H9 (cell line): ENCODE measurements at places on chromosomes 3 and 15. TPM values are rescaled to one million over a fixed set of nuclear protein-coding genes. Genes with fewer than 3 reads are reported as not detected.

DNA sequence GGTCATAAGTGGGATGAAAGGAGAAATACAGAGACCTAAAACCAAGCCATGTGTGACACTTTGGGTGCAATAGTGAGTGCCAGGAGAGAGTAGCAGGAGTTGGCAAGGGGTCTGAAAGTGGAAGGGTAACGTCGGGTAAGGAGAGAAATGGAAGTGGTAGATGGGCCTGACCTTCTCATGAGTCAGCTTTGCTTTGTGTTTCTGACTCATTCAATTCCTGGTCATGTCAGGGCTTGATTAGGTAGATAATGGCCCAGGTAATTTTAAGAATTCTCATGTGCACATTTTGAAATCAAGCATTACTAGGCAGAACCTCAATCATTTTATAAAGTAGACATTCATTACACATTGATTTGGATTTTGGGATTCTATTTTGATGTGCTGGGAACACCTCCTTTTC is 262.5 kb downstream of the SOX2 start:
- no peak for DNase-seq

GRCh38 chr3:152656972-152657355 is 178.0 kb upstream of the P2RY1 start:
- DNase-seq = no peak

GRCh38 chr3:146523531-146523930 is 20.9 kb downstream of the PLSCR1 start:
- no peak for DNase-seq

GRCh38 chr15:57329582-57330367 is 46.5 kb upstream of the CGNL1 start:
- no peak for DNase-seq

DNA sequence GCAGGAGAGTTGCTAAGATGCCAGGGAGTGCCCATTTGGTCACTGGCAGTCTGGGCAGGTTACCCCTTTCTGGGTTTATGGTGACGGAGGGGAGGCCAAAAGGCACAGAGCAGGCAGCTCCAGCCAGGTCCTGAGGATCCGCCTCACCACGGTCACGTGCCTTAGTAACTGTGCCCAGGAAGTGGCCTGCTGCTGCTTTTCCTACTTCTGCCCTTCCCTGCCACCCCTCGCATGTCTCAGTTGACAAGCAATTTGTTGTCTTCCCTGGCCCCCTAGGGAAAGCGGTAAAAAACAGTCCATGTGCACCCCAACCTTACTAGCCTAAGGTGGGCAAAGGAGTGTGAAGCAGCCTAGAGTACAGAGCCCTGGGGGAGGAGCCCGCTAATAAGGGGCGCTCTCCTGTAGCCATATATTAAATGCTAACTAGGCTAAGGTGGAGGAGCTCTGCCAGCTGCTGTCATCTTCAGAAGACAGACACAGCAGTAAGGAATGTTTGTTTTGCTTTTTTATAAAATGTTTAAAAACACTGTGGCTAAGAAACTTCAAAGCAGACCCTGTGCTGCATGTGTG is 9.1 kb upstream of the LIPH start:
- peak; percentile 44 for DNase-seq

DNA sequence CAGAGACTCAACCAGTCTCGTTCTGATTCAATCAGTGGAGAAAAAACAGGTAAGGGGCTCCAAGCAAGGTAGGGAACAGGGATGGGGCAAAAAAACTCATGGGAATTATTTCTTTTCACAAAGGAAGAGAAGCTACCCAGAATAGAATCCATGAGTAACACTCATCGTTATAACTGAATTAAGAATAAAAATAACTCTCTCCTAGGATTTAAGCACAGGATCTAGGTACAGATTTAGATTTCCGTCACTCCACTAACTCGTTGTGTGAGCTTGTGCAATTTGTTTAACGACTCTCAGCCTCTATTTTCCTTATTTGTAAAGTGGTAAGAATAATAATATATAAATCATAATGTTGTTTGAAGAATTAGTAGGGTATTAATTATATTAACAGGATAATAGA is 68.6 kb downstream of the ADAMTS9 start:
- DNase-seq = no peak

- DNase-seq = no peak
Observed at GRCh38 chr3:189167027-189167766, 4.6 kb upstream of the TPRG1 start.

- no peak for DNase-seq
Observed at GRCh38 chr3:16229681-16230080, 35.1 kb downstream of the DPH3 start.

DNA sequence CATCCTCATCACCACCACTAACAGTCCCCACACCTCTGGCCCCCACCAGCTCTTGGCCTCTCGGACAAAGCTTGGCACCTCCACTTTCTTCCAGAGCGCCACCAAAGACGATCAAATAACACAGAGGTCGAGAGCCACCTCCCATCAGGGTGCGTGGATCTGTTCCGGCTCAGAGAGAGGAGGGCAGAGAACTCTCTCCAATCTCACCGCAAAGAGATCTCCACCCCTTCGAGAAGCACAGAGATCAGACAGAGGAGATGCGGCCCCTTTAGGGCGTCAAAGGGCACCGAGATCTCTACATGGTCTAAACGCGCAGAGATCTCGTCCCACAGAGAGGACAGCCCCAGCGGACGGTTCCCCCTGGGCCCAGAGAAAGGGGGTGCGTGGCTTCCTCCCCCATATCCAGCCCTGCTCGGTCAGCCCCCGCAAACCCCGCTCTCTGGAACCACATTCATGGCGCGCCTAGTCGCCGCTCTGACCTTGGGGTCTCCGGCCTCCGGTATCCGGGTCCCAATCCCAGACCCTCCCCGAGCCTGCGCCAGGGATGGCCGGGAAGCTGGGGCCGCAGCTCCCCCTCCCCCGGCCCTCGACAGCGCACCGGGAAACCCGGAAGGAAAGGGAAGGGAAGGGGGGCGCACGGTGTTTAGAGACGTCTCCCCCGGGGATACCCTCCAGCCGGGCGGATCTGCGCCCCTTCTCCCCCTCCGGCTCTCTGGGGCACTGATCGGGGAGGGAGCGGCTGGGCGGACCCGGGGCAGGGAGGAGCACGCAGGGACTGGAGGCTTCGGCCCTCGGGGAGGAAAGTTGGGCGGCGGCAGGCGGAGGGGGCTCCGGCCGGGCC is 608 bp downstream of the SCN5A start:
- peak; percentile 36 for DNase-seq

DNA sequence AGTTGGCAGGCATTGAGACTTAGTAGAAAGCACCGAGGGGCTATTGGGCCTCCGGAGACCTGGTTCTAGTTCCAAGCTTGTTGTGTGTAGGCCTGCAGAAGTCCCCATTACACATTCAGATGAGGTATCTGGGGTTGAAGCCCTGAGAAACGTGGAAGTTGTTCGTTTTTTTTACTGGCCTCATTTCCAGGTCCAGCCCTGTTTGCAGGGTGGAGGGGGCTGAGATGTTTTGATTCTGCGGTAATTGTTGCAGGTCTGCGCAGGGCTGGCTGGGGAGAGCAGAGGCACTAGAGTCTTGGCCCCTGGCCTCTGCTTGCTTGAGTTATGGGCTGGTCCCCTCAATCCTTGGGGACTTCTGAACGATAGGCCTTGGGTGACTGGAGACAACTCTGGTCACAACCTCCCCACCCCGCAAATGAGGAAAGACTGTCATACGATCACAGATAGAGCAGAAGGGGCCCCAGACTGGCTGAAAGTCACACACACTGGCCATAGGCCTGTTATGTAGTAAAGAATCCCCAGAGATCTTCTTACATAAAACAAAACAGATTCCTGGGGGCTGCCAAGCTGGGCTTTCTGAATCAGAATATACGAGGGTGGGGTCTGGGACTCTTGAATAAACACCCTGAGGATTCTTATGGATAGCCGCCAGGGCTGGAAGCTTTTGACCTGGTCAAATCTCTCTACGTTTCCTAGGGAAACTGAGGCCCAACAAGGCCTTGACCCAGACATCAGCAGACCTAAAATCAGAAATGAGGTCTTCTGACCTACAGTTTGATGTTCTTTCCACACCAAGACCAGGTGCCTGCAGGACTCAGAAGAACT is 15.6 kb downstream of the KBTBD13 start:
- no peak for DNase-seq

DNA sequence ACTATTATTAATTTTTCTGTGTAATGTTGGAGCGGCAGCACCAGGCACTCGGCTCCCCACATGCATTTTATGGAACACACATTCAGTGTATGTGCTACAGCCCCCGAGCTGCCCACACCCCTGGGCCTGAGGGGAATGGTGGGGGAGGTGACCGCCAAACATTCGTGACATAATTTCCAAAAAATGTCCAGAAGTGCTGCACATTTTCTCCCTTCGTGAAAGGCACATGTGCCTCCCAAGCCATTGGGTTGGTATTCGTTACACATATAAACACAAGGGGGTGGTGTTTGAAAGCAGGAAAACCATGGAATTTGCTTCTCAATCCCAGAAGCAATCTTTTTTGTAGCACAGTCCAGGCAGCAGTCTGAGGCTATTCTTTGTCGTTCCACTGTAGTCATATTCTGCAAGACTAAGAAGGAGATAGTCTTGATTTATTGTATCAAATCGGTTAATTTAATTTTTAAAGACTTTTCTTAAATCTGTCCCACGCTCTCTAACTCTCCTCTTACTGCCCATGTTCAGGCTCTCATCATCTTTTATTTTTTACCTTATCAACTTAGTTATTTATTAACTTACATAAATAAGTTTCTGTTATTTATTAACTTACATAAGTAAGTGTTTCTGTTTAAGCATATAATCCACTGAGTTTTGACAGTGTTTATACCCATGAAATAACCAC is 39.2 kb upstream of the POLR2M start:
- DNase-seq = no peak

DNA sequence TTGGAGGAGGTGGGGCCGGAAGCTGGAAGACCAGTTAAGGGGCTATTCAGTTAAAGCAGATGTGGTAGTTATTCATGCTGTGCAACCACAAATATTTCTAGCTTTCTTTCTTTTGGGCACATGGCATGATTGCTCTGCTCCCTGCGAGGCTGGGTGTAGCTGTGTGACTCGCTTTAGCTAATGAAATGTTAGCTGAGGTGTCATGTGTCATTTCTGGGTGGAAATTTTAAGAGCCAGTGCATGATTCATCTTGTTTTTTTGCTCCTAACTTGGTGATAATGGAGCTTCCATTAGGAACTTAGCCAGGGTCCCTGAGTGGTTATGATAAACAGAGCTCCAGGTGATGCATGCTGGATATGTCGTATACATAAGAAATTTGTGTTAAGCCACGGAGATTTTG is 300.6 kb downstream of the SATB1 start:
- DNase-seq = no peak

- peak; percentile 43 for DNase-seq
Observed at GRCh38 chr3:90091549-90091948, 984.1 kb downstream of the EPHA3 start.

DNA sequence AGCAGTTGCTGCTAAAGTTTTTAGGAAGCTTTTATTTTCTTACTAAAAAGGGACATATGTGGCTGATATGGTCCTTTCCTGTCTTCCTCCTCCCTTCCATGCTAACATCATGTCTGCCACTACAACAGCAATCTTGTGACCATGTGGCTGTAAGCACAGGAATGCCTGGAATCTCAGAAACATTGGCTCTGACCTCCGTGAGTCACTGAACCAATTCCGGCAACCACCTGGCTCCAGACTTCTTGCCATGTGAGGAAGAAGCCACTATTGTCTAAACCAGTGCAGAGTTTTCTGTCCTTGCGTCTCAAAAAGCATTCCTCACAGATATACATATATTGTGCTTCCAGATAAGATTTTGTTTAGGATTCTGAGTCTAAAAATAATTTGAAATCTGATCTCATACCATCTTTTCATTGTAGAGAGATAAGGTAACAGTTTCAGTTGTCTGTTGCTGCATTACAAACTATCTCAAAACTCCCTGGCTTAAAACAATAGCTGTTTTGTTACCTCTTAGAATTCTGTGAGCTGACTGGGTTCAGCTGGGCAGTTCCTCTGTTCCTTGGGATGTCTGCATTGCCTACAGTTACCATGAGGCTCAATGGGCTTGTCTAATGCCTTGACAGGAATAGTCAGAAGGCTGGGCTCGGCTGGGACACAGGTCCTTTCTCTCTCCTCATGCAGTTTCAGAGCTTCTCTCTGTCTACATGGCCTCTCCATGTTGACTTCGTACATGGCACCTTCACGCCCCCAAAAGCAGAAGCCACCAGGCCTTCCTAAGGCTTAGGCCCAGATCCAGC is 77.3 kb upstream of the MAGI1 start:
- peak; percentile 70 for DNase-seq

GRCh38 chr3:21170964-21171363 is 580.0 kb downstream of the ZNF385D start:
- peak; percentile 34 for DNase-seq

GRCh38 chr3:67998281-67998680 is 343.9 kb upstream of the SUCLG2 start:
- DNase-seq = no peak

DNA sequence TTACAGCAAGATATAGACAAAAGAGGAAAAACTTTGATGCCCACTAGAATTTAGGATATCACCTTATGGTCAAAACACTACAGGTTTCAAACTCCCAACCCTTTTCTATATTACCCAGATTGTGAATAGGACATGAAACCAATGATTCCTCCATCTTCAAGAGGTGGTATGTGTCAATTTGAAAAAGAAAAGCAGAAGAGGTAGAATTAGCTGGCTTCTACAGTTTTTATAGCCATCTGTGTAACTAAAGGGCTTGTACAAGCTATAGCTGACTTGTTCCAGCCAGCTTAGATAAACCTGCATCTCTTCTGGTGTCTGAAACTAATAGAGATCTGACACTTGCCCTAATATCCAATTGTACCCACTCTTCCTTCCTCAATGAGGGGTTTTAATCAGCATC is 24.9 kb upstream of the HGD start:
- DNase-seq = no peak

GRCh38 chr3:32146746-32147211 is 40.4 kb downstream of the GPD1L start:
- no peak for DNase-seq

DNA sequence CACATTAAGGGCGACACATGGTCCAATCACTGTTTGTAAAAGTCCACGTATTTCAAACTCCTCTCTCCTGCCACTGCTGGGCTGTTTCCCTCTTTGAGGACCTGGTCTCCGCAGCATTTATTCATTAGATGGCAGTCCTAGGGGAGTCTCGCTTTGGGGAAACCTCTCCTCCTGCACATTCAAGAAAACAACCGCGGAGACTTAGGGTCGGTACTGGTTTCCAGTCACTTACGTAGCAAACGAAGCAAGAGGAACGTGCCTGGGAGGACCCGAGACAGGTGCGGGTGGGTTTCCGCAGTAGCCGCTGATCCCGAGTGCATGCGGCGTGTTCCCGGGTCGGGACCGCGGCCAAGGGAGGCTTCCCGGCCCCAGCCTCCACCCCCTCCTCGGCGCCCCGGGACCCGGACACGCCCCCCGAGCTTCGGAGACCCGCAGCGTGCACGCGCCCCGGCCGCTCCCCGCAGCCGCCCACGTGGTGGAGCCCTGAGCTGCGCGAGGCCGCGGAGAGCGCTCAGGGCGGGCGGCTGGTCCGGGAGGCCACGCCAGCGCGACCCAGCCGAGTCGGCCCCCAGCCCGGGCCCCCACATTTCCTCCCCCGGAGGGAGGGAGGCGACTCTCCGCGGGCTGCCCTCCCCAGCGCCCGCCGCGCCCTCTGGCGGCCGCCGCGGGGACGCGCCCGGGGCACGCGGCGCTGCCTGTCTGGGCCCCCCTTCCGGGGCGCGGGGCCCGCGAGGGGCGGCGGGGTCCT is 1.1 kb upstream of the IGF1R start:
- peak; percentile 87 for DNase-seq

Gene TMC3
- total RNA-seq = not detected in 2 replicates

Gene IQCH
- total RNA-seq = 1.1 and 1.9 TPM in 2 replicates

Gene HDC
- not detected in 2 replicates for total RNA-seq

Gene GNB4
- 24.2 and 25.0 TPM in 2 replicates for total RNA-seq

Gene ILDR1
- 0.68 and 1.1 TPM in 2 replicates for total RNA-seq

Gene ADPGK
- 48.5 and 54.8 TPM in 2 replicates for total RNA-seq

Gene MKRN3
- total RNA-seq = not detected in 2 replicates

Gene ITIH3
- total RNA-seq = not detected in 2 replicates

Gene LEKR1
- 0.22 TPM in 1 of 2 replicates, not detected in the other for total RNA-seq
